ENCODE measurements at places on chromosomes 16 and 17.

DNA sequence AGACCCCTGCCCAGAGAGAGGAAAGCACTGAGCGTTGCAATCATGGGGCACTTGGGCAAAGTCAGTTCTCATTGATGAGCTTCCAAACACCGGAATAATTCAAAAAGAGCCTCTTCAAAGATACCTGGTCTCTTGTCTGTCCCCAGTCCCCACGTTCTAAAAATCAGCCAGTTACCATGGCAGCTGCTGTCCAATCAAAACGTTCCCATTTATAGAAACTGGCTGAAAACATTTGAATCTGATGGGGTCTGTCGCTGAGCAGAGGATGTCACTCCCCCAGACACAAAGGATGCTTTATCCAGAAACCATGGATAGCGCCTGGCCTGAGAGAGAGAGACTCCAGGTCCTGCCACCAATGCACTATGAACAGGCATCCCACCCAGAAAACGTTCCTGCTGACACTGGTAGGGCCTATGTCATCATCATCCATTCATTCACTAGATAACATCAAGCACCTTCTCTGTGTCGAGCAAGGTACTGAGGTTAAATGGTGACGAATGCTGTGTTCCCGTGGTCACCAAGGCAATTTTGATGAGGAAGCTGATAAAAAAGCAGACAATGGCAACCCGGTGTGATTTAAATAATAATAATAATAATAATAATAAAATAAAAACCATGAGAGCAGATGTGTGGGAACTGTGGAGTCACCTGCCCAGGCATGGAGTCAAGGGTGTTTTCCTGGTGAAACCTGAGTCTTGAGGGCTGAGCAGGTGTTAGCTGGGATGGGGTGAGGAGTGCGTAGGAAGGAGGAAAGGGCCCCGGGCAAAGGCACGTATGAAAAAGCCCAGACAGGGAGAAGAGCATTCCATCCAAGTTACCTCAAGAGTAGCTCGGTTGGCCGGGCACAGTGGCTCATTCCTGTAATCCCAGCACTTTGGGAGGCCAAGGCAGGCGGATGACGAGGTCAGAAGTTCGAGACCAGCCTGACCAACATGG is 19.0 kb upstream of the CALB2 start:
- no peak for DNase-seq

DNA sequence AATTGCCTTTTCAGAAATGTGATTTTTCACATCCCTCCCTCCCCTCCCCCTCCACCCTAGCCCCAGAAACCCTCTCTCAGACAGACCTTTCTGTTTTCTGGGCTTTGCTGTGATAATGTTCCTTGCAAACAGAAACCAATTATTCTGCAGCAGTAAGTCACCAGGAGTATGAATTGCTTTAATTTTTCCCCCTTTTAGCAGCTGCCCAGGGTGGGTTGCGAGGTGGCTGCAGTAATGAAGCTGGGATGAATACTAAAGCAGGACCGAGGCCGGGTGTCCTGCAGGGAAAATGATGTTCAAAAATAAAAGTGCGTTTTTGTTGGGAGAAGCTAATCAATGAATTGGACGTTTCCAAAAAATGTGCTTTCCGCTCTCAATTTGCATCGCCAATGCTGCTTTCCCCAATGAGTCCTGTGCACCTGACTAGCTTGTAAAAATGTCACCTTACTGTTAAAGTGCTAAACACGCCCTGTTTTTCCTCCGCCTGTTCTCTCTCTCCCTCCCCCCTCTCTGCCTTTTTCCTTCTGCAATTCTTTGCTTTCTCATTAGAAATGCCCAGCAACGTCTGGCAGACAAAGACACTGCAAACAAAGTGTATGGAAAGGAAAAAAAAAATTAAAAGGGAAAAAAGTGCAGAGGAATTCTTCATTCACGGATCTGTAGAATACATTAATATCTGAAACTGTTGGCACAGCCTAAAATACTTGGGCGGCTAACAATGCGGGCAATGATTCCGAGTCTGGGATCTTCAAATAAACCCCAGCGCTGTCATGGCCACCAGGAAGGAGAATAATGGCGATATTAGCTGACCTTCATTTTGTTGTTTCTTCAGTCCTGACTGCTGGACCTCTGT is 244.1 kb downstream of the STX8 start:
- no peak for DNase-seq

GRCh38 chr16:71726476-71727315 is 2.2 kb upstream of the PHLPP2 start:
- no peak for DNase-seq

GRCh38 chr16:35492225-35492624 is 2032.8 kb downstream of the TP53TG3F start:
- no peak for DNase-seq

DNA sequence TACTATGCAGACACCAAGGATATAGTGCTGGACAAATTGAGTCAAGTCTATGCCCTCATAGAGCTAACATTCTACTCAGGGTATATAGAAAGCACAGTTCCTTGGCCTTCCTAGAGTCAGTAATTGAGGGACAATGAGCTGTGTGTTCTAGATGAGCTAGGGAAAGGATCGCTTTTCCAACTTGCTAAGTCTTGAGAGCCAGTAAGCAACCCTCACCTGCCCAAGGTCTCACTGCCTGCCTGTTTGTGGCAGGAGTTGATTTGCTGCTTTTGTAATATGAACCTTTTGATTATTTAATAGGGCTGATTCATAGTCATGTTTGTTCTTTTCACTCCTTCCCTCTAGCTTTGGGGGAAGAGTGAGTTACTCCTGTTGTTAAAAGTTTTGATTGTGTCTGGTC is 6.5 kb downstream of the DDX42 start:
- DNase-seq = no peak

DNA sequence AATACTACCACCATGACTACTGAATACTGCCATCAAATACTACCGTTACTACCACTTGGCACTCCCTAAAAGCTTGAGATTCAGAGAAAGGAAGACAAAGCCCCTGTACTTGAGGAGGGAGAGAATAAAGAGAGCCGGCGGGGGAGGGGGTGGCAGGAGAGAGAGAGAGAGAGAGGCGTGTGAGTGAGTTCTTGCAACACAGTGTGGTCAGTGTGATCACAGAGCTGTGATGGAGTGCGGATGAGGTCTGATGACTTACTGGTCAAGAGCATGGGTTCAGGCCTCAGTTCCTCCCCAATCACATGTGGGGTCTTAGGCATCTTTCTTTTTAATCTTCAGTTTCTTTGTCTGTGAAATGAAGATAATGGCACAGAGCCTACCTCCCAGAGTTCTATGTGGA is 19.2 kb downstream of the PRKCB start:
- no peak for DNase-seq

GRCh38 chr17:74529243-74529642 is 2.0 kb downstream of the CD300LB start:
- DNase-seq = no peak

- DNase-seq = peak; percentile 25
Observed at GRCh38 chr17:80664217-80664790, 119.7 kb downstream of the RPTOR start.

DNA sequence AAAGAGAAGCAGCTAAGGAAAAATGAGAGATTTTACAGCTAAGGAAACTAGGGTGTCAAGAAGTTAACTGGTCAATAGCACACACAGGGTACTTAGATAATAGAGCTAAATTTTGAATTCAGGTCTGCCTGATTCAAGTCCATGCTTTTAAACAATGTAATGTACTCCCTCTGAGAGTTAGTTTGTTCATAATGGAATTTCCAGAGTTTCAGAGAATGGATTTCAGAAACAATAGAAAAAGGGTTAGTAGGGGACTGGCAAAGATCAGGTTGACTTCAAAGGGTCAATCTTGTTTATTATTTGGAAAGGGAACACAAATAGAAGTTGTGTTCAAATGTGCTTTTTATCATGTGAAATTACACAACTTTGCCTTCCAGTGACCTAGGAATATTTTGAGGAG is 17.9 kb downstream of the NSRP1 start:
- peak; percentile 35 for DNase-seq

DNA sequence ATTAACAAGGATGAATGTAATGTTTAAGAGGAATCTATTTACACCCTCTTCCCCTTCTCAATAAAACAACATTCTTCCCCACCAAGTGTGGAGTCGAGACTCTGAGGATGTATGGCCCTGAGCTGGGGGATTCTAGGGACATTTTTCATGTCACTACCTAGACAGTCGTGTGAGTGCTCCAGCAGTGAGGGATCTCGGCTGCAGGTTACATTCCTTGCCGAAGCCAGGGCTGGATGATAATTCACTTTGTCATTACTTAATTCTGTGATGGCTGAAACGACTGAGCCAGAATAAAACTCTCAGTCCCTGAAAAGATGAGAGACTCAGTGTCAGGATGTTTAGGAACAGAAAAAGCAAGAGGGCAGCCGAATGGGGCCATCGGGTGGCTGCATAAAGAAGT is 106.9 kb upstream of the HSBP1 start:
- DNase-seq = no peak

GRCh38 chr16:2692948-2693651 is 10.8 kb downstream of the KCTD5 start:
- DNase-seq = peak; percentile 8

DNA sequence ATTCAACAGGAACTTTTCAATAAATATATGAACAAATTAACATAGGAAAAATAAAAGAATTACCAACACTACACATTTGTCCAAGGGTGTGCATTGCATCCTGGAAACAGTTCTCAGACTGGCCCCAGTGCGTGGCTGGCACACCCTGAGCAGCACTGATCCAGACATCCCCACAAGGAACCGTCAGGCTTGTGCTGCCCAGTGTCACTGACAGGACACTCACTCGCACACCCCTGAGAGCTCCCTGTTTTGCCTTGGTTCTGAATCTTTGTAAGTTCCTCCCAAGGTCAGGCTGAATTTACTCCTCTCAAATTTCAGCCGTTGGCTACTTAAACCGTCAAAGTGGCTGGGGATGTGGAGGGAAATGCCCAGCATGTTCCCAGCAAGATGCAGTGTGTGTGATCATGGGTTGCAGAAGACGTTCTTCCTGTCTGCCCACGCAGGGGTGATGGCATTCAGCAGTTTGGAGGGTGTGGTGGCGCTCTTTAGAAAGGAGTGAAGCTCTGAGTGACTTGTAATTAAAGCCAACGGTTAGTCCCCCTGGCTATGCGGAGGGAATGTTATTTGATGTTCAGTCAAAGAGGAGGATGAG is 1.7 kb downstream of the MT2A start:
- DNase-seq = peak; percentile 90

GRCh38 chr17:77963441-77963840 is 4.9 kb downstream of the TNRC6C start:
- peak; percentile 94 for DNase-seq

DNA sequence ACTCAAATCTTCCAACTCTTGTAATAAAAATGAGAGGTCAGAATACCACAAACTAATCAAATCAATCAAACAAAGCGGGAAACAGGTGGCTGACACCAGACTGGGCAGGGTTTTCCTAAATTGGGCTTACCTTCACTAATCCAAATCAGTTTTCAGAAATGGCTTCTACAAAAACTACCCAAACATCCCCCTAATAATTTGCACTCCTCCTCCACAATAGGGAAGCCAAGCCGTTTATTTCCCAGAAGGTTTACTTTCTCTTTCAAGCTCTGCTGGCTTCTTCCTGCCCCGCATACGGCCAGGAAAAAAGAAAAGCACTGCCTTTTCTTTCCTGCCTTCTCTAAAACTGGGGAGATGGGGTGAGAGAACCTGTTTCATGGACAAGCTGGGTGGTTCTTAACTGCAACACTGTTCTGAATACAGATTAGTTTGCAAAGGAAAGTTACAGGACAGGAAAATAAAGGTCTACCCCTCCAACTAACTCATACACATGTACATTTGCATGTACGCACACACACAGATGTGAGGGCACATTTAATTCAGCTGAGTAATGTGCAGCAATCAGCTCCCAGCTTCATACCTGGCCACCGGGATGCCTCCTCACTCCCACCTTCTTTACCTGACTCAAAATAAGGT is 9.2 kb downstream of the STAT3 start:
- peak; percentile 54 for DNase-seq

GRCh38 chr17:60902399-60902798 is 224.7 kb downstream of the BCAS3 start:
- no peak for DNase-seq

- DNase-seq = peak; percentile 34
Observed at GRCh38 chr16:49788986-49789385, 66.9 kb downstream of the ZNF423 start.

DNA sequence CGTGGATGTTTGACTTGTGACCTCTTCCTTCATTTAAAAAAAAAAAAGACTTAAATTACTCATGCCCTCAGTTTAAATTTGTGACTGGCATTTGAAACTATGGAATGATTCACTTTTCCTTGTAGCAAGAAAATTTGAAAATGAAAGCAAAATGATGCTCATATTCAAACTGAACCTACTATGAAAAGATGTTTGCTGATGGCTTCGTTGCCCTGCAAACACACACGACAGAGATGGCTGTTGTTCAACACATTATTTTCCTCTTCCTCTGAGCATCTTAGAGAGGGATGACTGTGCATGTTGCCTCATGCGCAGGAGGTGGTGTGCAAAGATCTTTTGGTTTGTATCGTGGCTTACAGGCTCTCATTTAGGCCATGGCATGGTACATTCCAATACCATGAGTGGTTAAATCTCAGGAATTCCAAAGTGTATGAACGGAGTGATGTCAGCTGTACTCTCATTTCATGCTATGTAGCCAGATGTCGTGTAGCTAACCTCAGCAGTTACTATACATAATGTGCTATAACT is 164.5 kb downstream of the PRKCA start:
- DNase-seq = peak; percentile 99

GRCh38 chr16:1812732-1813163 is 13.9 kb downstream of the HAGH start:
- DNase-seq = peak; percentile 79

- DNase-seq = peak; percentile 28
Observed at GRCh38 chr17:72913142-72913682, 179.3 kb downstream of the SLC39A11 start.

GRCh38 chr17:81368161-81369022 is 26.9 kb upstream of the BAHCC1 start:
- no peak for DNase-seq

DNA sequence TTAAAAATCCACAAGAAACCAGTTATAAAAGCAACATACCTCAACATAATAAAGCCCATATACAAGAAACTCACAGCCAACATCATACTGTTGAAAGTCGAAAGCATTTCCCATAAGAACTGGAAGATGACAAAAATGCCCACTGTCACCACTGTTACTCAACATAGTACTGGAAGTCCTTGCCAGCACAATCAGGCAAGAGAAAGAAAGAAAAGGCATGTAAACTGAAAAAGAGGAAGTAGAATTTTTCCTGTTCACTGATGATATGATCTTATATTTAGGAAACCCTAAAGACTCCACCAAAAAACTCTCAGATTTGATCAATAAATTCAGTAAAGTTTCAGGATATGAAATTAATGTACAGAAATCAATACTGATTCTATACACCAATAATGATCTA is 45.1 kb downstream of the AHSP start:
- no peak for DNase-seq

DNA sequence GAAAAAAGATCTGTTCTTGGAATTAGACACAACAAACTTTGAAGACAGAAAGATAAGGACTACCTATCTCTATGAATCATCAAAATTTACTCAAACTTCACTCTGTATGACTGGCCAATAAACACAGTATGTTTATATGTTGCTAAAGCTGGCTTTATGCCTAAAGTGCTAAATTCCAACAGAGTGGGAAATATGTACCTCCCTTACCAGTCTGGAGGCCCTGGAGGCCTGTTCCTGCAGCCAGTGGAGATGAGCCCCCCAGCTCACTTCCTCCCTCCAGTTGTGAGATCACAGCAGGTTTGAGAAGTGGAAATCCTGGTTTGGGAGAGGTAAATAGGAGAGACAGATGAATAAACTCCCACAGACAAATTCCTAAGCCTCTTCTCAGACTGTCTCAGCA is 9.0 kb downstream of the ZNF23 start:
- no peak for DNase-seq

GRCh38 chr17:192666-193425 is 11.4 kb upstream of the DOC2B start:
- DNase-seq = no peak
